Activated T-helper 17 cell treated with anti-CD3 and anti-CD28 coated beads, Interleukin-2, amount 50 U/mL, for 72 hours (primary cell): ENCODE measurements at places on chromosomes 3 and 15.

GRCh38 chr3:186625600-186626042 lies 12.8 kb downstream of the AHSG start:
- no peaks in the 10 kb centered on the region for H3K36me3 ChIP-seq
- H3K4me3 ChIP-seq = no peak overlapping the region
- H3K27ac ChIP-seq = no peak overlapping the region
- peaks cover 22% of the 10 kb centered on the region for H3K27me3 ChIP-seq
- H3K4me1 ChIP-seq = no peaks in the 10 kb centered on the region

DNA sequence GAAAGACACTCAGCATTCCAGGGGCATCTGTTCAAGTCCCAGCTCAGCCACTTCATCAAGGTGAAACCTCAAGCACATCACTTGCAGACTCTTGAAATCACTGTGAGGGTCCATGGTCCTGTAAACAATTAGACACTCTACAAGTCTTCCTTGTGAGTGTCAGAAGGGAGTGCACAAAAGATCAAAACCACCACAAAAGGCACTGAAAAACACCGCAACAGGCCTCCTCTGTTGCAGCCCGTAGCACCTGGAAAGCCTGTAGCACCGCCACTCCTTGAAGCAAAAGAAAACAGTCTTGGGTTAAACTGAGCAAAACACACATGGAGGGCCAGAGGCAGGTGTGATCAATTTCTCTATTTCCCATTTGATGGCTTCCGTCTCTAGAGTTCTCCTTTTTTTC lies 63.8 kb upstream of the SNRK start:
- peaks cover 31% of the 10 kb centered on the region for H3K4me1 ChIP-seq
- no peaks in the 10 kb centered on the region for H3K36me3 ChIP-seq
- no peak for ATAC-seq
- H3K27me3 ChIP-seq = no peaks in the 10 kb centered on the region

DNA sequence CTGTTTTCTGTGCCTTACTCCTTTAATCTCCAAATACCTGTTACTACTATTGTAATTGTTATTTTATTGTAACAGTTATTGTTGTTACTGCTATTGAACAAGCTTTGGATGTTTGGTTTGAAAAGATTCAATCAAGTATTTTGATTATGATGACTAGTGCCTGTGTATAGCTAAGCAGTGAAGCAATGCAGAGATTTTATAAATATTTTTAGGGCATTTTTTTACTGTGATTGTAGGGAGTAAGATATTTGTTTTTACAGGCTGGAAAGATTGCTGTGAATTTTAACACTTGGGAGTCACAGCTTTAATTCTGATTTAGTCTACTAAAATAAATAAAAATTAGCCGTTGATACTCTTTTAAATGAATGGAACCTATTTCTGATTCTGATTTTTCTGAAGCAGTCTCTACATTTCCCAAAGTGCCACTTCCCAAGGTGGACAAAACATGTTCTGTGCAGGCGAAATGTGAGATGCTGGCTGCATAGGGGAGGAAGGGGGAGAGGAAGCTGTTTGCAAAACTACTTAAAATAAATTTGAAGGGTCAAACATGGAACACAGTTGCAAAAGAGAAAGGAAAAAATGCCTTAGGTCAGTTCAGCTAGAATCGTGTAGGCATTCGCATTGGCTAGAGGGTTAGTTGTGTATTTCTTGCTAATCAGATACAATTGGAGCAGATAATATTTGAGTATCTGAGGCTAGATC lies 25.7 kb downstream of the EEFSEC start:
- no peaks in the 10 kb centered on the region for H3K27me3 ChIP-seq
- peaks cover 17% of the 10 kb centered on the region for H3K4me1 ChIP-seq
- no peaks in the 10 kb centered on the region for H3K36me3 ChIP-seq
- peak overlapping the region; percentile 58 for H3K27ac ChIP-seq

DNA sequence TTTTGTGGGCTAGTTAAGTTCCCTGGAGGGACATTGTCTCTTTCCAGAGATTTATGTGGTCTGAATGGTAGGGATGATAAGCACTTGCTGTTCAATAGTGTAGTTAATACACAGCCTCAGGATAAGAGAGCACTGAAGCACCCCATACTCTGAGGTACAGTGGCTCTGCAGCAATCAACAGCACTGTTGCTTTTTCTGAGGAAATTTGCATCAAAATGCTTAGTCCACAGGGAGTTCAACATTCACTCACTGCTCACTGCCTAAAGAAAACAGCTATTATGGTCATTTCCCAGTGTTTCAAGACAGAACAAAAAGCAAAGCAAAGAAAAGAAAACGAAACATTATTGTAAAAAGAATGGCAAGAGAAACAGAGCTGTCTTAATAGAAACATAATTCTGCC lies 441.9 kb downstream of the PLOD2 start:
- no peak overlapping the region for H3K27ac ChIP-seq
- no peaks in the 10 kb centered on the region for H3K27me3 ChIP-seq
- no peaks in the 10 kb centered on the region for H3K4me1 ChIP-seq
- no peak overlapping the region for H3K4me3 ChIP-seq
- no peaks in the 10 kb centered on the region for H3K36me3 ChIP-seq

DNA sequence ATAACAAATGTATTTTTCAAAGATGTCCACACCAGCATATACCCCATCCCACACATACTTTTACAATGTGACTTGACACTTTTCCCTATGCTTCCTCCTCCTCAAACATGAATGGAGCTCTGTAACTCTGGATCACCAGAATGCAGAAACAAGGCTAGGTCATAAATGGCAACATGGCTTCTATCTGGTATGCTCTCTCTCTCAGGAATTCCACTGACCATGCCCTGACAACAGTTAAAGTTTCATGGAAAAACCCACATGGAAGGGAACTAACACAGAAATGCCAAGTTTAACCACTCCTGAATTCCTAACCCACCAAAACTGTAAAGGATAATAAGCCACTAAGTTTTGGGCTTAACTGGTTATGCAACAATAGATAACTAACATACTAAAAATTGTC lies 19.9 kb downstream of the MYO9A start:
- H3K4me1 ChIP-seq = no peaks in the 10 kb centered on the region
- no peak overlapping the region for H3K4me3 ChIP-seq
- H3K36me3 ChIP-seq = peaks cover 12% of the 10 kb centered on the region
- H3K27ac ChIP-seq = no peak overlapping the region
- ATAC-seq = no peak

- no peak for ATAC-seq
- H3K36me3 ChIP-seq = no peaks in the 10 kb centered on the region
- H3K27ac ChIP-seq = no peak overlapping the region
- no peaks in the 10 kb centered on the region for H3K4me1 ChIP-seq
Measured at GRCh38 chr3:134964226-134964625, 169.2 kb downstream of the EPHB1 start.

DNA sequence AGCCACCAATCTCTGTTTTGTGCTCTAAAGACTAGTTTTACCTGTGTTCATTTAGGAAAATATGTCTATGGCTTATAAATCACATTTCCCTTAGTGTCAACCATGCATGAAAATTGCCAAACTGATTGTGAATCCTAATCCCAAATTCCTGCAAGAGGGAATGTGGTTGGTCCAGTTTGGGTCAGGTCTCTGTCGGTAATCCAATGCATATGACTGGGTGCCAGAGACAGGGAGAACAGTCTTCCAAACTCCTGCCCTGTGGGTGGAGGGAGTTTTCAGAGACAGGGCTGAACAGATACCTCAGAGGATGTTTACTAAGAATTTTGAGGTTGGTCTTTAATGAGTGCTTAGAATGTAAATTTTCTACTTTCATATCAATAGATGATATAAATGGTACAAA lies 300.5 kb upstream of the ARL6 start:
- H3K4me1 ChIP-seq = no peaks in the 10 kb centered on the region
- H3K36me3 ChIP-seq = no peaks in the 10 kb centered on the region
- no peaks in the 10 kb centered on the region for H3K27me3 ChIP-seq
- no peak overlapping the region for H3K4me3 ChIP-seq

- H3K4me3 ChIP-seq = no peak overlapping the region
- H3K36me3 ChIP-seq = no peaks in the 10 kb centered on the region
- peaks cover 2% of the 10 kb centered on the region for H3K27me3 ChIP-seq
- no peaks in the 10 kb centered on the region for H3K4me1 ChIP-seq
Measured at GRCh38 chr3:127779747-127780146, 42.6 kb downstream of the MGLL start.

GRCh38 chr15:88023914-88024313 lies 232.6 kb downstream of the NTRK3 start:
- peaks cover 14% of the 10 kb centered on the region for H3K27me3 ChIP-seq
- no peaks in the 10 kb centered on the region for H3K4me1 ChIP-seq
- H3K27ac ChIP-seq = no peak overlapping the region
- ATAC-seq = no peak
- H3K4me3 ChIP-seq = no peak overlapping the region

- H3K4me3 ChIP-seq = no peak overlapping the region
- no peaks in the 10 kb centered on the region for H3K36me3 ChIP-seq
- H3K4me1 ChIP-seq = no peaks in the 10 kb centered on the region
- no peak overlapping the region for H3K27ac ChIP-seq
- no peak for ATAC-seq
Measured at GRCh38 chr3:62562596-62562995, 189.2 kb upstream of the FEZF2 start.

GRCh38 chr3:51371943-51372557 lies 13.0 kb upstream of the MANF start:
- H3K36me3 ChIP-seq = no peaks in the 10 kb centered on the region
- H3K4me1 ChIP-seq = no peaks in the 10 kb centered on the region
- H3K27me3 ChIP-seq = no peaks in the 10 kb centered on the region
